ENCODE measurements at places on chromosomes 5 and 9.

DNA sequence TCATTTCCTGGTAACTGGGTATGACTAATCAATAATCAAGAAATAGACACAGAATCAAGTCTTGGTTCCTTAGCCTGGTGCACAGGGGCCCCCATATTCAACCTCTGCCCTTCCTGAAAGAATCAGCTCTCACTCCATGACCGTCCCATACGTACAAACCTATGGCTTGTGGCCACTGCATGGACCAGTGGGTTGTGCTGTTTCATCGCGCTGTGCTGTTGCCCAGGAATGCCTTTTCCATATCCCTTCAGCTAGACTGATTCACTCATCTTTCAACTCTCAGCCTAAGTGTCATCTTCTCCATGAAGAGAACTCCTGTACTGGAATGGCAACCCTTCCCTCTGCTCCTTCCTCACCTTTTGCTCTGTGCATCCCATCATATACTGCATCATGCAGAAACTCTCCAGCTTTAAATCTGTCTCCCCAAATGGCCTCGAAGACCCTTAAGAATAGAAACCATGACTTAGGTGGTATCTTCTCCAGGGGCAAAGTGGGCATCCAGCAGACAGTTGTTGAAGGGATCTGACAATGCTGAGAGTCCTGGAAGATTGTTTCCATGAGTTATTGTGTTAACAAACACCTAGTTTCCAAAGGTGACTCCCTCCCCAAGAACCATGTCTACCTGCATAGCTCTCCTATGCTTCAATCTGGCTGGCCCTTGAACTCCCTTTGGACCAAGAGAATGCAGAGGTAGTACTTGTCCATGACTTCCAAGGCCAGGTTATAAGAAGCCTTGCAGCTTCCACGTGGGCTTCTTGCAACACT is 180.8 kb downstream of the ACTL7B start:
- no peak for DNase-seq

GRCh38 chr5:143318270-143318669 is 85.2 kb downstream of the NR3C1 start:
- DNase-seq, result no peak

DNA sequence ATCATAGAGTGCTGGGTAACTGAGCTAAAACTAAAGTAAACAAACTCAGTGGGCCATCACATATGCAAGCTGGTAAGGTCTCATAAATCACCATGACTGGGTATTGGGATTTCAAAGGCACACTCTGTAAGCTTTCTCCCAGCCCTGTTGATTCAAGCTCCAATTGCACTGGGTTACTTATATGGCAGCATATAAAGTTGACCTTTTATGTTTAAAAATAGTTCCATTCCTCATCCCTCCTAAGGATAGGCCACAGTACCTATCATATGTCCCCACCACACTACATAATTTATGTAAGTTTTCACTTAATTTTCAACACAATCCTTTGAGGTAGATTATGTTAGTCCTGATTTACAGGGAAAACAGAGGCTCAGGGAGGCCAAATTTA is 438.4 kb downstream of the RAB3C start:
- DNase-seq, result no peak

GRCh38 chr5:150440948-150441812 is 8.4 kb downstream of the RPS14 start:
- no peak for DNase-seq

DNA sequence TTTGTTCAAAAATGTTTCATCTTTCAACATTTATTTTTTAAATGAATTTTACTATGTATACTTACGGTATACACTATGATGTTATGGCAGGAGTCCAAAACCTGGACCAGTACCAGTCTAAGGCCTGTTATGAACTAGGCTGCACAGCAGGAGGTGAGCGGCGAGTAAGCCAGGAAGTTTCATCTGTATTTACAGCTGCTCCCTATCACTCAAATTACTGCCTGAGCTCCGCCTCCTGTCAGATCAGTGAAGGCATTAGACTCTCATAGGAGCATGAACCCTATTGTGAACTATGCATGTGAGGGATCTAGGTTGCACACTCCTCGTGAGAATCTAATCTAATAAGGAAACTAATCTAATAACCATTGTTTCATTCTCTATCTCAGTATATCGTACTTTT is 715.5 kb upstream of the PTPRD start:
- DNase-seq, result no peak

GRCh38 chr5:32713361-32713769 is 2.2 kb downstream of the NPR3 start:
- DNase-seq, result peak; percentile 27

GRCh38 chr5:73370640-73371583 is 77.7 kb downstream of the FOXD1 start:
- DNase-seq, result no peak

DNA sequence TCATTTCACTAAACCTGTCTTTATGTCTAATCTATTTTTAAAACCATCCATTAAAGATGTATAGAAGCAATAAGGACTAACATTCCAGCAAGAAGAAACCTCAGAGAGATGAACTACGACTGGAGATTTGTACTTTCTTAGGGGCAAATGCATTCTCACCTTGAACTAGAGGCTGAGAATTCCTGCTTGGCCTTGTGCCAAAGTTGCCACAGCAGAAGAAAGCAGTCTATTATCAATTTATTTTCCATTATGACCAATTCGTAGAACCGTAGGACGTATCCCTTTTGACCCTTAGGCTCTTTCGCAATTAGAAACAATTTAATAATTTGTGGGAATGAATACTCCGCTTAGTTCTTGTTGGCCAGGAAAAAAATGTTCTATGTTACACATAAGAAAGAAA is 1647.4 kb upstream of the CDH9 start:
- DNase-seq, result no peak

All from GM13977 (cell line).